EH (cell line): ENCODE measurements at places on chromosomes 16 and 17.
A peak's percentile ranks its signal among the peaks of the same experiment; 100 is the strongest.

GRCh38 chr16:22847100-22847499 is 33.1 kb downstream of the HS3ST2 start:
- no peak for DNase-seq

GRCh38 chr16:68310437-68310773 is 341 bp downstream of the SLC7A6OS start:
- DNase-seq = no peak

DNA sequence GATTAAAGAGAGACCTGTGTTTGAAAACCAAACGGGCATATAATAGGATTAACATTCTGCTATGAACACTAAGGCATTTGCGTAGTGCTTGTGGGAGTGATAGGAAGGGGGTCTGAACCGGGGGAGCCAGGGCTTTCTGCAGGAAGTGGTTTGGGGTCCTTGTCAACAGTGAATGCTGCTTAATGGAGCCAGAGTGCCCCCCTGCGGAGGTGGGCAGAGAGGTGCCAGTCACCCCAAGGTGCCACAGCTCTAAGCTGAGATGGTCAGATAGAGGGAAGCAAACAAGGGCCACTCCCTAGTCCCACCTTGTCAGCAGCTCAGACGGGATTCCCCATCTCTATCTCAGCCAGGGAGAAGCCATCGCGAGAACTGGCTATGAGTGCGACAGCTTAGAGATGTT is 17.7 kb downstream of the NAA60 start:
- DNase-seq = no peak

GRCh38 chr16:25693631-25694030 is 1.9 kb downstream of the HS3ST4 start:
- DNase-seq = no peak

- DNase-seq = no peak
Observed at GRCh38 chr16:26212599-26212998, 520.8 kb downstream of the HS3ST4 start.

DNA sequence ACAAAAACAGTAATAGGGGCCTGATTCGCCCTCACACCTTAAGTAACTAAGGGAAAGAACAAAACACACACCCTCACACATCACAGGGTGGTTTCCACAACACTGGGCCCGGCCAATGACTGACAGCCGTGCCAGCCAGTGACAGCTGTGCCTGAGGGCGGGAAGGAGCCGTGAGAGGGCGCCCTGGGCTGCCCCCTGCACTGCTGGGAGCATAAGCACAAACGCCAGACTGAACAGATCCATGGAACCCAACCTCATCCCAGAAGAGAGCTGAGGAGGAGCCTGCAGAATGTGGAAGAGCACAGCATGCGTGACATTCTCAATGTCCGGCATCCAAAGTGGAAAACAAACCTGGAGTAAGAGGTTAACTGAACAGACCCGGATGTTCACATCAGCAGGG is 16.0 kb downstream of the CSNK1D start:
- DNase-seq = peak; percentile 35

- DNase-seq = peak; percentile 83
Observed at GRCh38 chr16:10992112-10992511, 47.7 kb downstream of the CLEC16A start.

GRCh38 chr17:77408284-77408683 is 267.5 kb downstream of the SEC14L1 start:
- no peak for DNase-seq

GRCh38 chr16:12900599-12901203 is 697 bp upstream of the SHISA9 start:
- no peak for DNase-seq

DNA sequence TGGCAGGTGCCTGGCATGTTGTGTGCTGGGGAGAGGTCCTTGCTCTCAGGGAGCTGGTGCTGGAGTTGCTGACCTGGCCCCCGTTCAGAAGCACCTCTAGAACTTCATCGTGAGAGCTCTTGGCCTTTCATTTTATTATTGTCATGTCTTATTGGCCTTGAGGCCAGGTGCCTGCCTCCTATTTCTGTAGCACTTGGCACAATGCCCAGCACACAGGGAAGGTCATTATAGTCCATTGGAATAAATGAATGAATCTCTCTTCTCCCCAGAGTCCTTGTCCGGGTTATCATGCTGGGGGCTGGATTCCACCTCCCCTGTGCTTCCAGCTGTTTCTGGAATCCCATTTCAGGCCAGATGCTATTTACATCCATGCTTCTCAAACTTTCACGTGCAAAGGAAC is 169.2 kb downstream of the HAPSTR1 start:
- DNase-seq = no peak

- no peak for DNase-seq
Observed at GRCh38 chr16:47780213-47780875, 319.2 kb downstream of the PHKB start.

GRCh38 chr17:14670861-14671260 is 370.0 kb downstream of the HS3ST3B1 start:
- no peak for DNase-seq

DNA sequence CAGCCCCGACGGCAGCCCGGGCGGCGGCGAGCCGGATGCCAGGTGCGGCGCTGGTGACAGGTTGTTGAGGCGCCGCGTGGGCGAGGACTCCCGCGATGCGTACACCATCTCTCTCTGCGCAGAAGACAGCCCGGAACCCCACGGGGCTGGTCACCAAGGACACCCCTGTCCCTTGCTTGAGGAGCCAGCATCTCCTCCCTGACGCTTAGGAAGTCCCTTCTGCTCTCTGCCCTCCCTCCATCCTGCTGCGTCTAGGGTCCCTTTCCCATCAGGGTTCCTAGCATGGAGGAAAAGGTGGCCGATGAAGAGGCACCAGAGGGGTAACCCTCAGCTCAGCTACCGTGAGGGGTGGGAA is 43.6 kb downstream of the SRCIN1 start:
- no peak for DNase-seq
